ENCODE measurements at places on chromosomes 16 and 17.

GRCh38 chr17:38333635-38334295 is 10.0 kb downstream of the GPR179 start:
- DNase-seq: no peak

DNA sequence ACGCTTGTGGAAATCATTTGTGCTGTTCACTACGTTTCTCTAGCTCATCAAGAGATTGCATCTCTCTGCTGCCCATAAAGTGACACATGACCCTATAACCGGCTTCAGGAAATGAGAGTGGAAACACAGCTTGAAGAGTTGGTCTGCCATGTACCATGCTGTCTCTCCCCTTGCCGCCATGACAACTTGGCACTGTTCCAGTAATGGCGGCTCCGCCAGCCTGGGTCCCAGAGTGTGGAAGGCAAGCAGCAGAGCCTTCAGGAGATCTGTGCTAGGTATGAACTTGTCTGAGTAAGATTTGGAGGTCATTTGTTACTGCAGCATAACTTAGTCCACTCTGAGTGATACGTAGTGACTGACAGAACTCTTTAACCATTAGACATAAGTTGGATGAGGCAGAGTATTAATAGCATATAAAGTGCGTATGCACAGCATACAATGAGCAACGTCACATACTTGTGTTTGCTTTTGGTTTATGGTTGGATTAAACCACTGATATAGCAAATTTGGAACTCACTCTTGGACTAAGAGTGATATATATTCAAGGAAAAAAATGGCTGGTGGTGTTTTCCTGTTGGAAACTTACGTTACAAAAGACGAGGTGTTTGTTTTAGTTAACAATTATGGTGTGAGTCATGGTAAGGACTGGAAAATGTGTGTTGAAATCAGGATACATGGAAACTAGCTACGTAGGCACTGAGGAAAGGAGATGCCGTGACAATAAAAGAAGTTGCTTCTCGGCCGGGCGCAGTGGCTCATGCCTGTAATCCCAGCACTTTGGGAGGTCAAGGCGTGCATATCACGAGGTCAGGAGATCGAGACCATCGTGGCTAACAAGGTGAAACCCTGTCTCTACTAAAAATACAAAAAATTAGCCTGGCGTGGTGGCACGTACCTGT is 24.4 kb upstream of the PMP22 start:
- no peak for DNase-seq

DNA sequence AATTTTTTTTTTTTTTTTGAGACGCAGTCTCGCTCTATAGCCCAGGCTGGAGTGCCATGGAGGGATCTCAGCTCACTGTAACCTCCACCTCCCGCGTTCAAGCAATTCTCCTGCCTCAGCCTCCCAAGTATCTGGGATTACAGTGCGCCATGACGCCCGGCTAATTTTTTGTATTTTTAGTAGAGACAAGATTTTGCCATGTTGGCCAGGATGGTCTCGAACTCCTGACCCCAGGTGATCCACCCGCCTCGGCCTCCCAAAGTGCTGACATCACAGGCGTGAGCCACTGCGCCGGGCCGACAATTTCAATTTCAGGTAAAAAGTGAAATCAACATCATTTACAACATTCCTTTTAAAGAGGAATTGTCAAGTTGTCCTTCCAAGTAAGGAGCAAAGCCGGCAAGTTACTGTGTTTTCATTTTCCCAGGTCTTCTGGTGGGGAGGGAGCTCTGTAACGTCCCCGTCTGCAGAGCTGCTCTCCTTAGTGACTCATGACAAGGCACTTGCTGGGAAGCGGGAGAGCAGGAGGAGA is 873 bp downstream of the NPLOC4 start:
- no peak for DNase-seq

GRCh38 chr16:66095676-66096075 is 270.8 kb upstream of the CDH5 start:
- DNase-seq: no peak

- DNase-seq: no peak
Measured at GRCh38 chr17:73132085-73132492, 32.7 kb upstream of the SSTR2 start.

DNA sequence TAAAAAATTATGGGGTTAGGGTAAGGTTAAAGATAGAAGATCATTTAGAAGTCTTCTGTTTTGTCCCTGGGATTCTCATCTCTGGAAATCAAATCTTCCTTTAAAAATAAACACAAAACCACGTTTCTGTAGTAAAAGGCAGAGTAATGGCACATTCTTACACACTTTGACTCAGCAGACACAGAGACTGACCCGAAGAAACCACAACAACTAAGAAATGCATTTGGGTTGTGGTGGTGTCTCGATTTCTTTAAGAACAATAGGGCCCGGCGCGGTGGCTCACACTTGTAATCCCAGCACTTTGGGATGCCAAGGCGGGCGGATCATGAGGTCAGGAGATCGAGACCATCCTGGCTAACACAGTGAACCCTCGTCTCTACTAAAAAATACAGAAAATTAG is 54.9 kb upstream of the MYH10 start:
- DNase-seq: no peak

DNA sequence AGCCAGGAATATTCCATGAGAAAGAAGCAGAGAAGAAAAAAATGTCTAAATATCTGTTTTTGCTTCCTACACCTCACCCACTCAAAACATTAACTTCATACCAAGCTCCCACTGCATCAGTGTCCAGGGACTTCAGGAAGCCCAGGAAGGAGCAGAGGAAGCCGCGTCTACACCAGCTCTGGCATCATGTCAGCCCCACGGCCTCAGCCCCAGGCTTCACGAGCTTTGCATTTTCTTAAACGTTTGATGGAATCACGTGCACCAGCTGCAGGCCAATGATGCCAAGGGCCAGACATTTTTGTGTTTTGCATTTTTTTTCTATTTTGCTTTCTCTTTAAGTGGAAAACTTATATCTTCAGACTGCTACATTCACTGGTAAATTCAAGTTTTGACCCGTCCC is 48.6 kb downstream of the CDRT4 start:
- no peak for DNase-seq

DNA sequence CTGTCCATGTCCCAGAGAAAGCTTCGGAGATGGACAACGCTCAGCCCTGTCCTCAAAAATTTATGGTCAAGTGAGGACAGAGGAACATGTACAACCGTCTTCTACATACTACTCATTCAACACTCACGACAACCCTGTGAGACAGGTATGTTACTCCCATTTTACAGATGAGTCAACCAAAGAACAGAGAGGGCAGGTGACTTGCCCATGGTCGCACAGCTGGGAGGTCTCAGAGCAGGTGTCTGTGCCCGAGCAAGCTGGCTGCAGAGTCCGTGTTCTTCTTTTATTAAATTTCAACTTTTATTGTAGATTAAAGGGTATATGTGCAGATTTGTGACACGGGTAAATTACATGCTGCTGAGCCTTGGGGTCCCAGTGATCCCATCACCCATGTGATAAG is 5.8 kb upstream of the WFDC1 start:
- DNase-seq: no peak

GRCh38 chr17:73269791-73270190 is 8.1 kb upstream of the CPSF4L start:
- no peak for DNase-seq
